GM12892 (cell line): ENCODE measurements at places on chromosomes 12 and 14.

DNA sequence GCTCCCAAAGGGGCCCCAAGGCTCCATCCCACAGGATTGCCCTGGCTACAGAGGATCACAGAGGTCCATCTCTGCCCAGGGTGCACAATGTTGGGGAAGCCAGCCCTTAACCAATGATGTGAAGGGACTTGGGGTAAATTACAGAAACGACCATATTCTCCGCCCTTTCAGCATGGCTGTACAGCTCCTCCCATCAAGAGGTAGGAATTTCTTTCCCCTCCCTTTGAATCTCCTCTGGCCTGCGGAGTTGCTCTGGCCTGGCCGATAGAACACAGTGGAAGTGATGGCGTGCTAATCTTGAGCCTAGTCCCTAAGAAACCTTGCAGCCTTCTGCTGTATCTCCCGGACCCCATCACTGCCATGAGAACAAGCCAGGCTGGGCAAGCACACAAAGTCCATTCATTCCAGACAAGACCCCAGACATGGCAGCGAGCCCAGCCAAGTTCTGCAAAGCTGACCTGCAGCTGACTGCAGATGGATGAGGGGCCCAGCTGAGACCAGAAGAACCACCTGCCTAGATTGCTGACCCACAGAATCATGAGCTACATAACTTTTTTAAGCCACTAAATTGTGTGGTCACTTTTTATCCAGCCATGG lies 6.9 kb upstream of the IFI27 start:
- no peak for DNase-seq

- DNase-seq = no peak
Measured at GRCh38 chr12:101655393-101655792, 42.0 kb upstream of the CHPT1 start.

DNA sequence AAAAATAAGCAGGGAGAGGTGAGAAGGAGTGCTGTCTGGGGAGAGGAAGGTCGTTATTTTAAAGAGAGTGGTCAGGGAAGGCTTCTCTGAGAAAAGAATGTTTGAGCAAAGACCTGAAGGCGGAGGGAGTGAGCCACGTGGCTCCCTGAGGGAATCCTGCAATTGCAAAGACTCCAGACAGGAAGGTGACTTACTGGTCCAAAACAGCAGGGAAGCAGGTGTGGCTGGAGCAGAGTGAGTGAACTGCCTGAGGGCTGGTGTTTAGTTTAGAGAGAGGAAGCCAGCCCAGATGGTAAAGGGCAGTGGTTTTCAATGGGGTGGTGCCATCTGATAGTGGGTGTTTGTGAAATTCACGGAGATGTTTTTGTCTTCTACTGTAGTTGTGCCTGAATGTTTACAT lies 58.8 kb upstream of the LTA4H start:
- no peak for DNase-seq

DNA sequence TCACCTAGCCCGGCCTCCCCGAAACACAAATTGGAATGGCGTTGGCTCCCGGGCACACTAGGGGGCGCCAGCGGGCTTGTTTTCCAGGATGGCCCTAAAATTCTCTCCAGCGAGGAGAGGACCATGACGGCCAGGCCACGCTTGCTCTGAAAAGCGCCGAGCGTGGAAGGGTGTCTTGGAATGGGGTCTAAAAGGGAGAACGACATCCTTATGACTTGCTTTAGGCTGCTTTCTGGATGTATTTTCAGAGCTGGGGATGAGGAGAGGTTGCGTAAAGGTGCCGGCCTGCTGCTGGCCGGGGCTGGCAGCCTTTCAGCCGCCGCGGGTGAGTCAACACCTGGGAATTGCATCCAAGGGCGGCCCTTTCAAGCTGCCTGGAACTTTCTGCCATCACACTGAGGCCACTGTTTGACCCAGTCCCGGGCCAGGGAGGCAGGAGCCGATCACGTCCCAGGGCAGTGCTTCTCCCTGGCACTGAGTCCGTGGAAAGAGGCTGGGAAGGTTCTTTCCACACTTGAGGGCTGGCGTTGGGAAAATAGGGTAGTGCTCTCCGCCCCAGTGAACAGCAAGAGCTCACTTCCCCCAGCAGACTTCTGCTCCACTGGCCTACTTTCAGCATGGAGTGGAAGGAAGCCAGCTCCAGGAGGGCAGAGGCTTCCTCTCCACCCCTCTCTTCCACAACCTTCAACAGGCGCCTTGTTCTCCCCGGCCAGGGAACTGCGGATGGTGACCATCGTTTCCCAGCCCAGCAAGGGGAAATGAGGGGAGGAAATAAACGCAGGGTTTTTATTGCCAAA lies 216.2 kb downstream of the TTC8 start:
- DNase-seq = peak; percentile 58

DNA sequence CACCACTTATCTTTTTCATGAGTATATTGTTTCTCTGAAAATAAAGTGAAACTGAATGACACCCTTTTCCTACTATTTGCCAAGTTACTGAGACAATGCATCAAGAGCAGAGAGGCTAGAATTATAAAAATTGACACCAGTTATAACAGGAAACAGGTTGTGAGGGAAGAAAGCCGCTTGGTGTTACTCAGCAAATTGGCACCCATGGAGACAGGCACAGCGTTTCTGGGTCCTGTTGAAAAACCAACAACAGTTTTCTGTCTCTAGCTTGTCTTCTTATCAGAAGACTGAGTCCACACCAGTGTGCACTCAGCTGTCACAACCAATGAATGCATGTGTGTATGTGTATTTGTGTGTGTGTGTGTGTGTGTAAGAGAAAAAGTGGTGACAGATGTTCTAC lies 267.7 kb downstream of the KCNH5 start:
- DNase-seq = no peak

DNA sequence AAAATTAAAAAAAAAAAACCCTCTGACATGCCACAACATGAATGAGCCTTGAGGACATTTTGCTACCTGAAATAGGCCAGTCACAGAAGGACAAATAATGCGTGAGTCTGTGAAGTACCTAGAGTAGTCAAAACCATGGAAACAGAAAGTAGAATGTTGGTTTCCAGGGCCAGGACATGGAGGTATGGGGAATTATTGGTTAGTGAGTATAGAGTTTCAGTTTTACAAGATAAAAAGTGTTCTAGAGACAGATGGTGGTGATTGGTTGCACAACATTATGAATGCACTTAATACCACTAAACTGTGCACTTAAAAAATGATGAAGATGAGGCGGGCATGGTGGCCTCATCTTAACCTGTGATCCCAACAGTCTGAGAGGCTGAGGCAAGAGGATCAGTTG lies 47.6 kb upstream of the ZFP36L1 start:
- no peak for DNase-seq

- DNase-seq = no peak
Measured at GRCh38 chr14:73234586-73235394, 2.5 kb upstream of the PAPLN start.
